Urothelium cell line (cell line): ENCODE measurements at places on chromosomes 13 and 19.

DNA sequence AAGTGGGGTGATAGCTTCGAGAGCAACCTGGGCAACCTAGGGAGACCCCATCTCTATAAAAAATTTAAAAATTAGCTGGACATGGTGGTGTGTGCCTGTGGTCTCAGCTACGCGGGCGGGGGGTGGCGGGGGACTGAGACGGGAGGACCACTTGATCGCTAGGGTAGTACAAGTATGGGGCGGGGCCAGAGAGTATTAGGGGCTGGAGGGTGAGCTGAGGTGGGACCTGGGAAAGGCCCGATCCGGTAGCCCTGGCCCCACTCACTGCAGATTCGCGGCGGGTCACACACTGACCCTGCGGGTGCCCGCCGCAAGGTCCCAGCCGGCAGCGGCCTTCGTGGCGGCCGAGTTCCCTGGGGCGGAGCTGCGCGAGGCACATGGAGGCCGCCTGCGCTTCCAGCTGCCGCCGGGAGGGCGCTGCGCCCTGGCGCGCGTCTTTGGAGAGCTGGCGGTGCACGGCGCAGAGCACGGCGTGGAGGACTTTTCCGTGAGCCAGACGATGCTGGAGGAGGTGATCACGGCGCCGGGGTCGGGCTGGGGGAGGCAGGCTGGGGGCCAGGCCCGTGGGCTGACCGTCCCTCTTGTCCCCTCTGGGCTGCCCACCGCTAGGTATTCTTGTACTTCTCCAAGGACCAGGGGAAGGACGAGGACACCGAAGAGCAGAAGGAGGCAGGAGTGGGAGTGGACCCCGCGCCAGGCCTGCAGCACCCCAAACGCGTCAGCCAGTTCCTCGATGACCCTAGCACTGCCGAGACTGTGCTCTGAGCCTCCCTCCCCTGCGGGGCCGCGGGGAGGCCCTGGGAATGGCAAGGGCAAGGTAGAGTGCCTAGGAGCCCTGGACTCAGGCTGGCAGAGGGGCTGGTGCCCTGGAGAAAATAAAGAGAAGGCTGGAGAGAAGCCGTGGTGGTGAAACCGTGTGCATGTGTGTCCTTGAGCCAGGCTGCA, 2.0 kb upstream of the ARHGAP45 start:
- no peak for DNase-seq

DNA sequence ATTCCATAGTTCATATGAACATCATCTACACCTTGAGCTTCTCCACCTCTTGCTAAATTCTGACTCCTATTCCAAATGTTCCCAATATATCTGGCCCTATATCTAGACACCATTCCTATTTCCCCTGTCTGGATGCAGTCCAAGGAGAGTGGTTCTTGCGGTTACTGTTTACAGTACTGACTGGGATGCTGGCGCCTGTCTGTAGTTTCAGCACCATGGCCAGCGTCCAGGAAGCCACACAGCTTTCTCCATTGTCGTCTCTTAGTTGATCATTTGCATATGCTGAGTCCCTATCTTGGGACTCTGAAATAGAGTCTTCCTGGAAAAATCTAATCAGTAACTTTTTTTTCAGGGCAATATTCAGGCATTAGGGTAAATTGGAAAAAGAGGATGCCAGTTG, 14.9 kb downstream of the LAIR2 start:
- peak; percentile 79 for DNase-seq

GRCh38 chr13:108595436-108596274, 33.8 kb upstream of the MYO16 start:
- DNase-seq = no peak

DNA sequence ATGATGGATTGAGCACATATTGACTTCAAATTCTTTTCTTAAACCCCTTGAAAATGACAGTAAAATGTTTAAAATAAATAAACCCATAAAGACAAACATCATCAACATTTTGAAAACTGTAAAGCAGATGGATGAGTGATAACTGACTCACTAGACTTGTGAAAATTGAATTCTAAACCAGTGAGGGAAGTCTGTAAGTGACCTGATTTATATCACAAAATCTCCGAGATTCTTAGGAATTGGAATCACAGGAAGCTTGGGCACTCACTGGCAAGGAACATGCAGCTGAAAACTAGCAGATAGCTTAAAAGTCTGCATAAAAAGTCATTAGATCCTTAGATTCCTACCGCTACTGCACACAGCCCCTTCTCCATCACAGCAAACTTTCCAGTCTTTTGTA, 51.3 kb upstream of the TSC22D1 start:
- no peak for DNase-seq

DNA sequence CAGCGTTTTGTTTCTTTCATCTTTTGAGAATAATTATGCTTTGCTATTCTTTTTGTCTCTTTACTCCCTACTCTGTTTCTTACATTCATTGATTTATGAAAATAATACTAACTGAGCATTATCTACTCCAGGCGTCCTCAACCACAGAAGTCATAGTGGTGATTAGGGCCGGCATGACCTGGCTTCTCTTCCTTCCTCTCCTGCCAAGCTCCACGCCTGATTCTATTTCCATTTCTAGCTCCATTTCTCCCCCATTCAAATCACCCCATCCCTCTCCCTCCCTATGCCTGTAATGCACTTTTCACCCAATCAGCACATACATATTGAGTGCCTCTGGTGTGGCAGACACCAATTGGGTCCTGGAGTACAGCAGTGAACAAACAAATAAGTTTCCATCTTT, 183.2 kb upstream of the GPR12 start:
- DNase-seq = no peak

DNA sequence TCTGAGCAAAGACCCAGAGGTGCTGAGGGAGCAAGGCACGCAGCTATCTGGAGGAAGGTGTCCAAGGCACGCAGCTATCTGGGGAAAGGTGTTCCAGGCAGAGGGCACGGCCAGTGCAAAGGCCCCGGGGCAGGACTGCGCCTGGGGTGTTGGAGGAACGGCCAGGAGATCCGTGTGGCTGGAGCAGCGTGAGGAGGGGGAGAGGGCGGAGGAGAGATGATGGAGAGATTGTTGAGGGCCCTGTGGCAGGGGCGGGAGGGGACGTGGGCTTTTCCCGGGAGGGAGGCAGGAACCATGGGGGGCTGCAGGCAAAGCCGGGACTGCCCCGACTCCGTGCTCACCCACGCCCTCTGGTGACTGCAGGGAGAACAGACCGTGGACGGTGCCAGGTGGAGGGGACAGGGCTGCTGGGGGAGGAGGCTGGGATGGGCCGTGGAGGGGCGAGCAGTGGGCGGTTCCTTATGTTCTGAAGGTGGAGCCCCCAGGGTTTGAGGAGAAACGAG, 13.3 kb upstream of the MISP start:
- DNase-seq = peak; percentile 51

DNA sequence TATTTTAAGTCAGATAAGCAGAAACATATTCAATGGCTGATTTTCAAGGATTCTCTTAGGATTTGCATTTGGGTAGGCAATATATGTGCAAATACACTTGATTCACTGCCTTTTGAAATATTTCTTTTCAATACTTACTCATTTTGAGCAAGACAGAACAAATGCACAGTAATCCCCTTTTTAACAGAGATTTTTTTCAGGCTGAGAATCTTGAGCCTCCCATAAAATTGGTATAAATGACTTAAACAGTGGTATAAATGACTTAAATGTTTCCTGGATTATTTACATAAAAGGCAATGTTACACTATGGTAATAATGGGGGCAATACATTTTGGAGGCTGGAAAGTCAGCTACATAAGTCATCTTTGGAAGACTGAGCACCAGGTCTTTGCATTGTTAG, 389.0 kb downstream of the OLFM4 start:
- no peak for DNase-seq

GRCh38 chr13:100502446-100502845, 86.1 kb downstream of the GGACT start:
- DNase-seq = no peak

- DNase-seq = no peak
Measured at GRCh38 chr13:40979232-40979631, 39.9 kb downstream of the ELF1 start.

GRCh38 chr13:19618977-19619376, 14.5 kb upstream of the MPHOSPH8 start:
- peak; percentile 40 for DNase-seq

GRCh38 chr13:59991395-59991794, 172.3 kb downstream of the DIAPH3 start:
- DNase-seq = no peak

DNA sequence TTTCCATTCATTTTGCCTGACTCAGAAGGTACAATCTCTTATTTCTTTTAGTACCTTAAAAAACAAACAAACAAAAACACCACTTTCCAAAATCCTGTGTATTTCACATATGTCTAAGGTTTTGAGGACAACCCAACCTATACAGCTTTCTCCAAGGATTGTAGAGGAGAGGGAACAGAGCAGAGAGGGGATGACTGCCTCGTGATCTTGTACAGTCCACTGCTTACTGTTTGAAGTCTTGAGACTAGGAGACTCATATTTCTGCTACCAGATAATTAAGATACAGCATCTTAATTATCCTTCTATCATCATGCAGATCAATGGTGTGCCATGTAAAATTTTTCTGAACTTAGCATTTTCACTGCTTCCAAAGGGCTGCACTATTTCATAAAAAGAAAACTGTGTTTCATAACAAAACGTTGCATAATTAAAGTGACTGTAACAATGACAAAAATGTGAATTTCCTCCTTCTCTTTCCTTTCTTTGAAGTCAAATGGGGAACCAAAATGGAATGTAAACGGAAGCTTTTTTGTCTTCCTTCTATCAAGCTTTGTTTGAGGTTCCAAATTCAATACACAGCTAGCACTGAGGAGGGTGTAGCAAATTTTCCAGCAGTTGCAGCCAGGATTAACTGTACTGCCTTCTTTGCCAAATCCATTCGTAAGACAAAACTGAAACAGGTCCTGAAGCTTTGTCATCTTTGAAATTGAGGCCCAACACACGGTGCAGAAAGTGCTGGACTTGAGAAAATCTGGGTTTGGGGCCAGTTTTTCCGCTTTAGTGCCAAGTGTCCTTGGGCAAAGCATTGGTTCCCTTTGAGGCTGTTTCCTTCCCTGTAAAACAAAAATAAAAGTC, 34.9 kb upstream of the RCBTB2 start:
- no peak for DNase-seq

DNA sequence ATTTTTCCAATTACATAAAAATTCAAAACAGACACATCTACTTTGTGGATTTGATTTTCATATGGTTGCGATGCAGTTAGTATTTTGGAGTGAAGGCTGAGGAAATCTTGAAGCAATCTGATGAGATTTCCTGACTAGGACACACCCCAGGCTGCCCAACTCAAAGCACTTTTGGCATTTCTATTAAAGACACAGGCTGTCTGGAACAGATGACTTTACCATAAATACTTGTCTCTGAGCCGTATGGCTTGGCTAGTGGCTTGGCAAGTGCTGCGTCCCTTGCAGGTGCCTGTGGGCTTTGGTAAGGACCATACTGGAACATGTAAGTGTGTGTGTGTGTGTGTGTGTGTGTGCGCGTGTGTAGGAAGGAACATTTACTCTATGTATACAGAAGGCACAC, 218.8 kb downstream of the FGF9 start:
- no peak for DNase-seq

- no peak for DNase-seq
Measured at GRCh38 chr19:52453324-52454094, at the start of gene ZNF578. TSS of gene ZNF578 (plus strand) at chr19:52453553. CDS start at chr19:52501846, 48,293 bp downstream.

DNA sequence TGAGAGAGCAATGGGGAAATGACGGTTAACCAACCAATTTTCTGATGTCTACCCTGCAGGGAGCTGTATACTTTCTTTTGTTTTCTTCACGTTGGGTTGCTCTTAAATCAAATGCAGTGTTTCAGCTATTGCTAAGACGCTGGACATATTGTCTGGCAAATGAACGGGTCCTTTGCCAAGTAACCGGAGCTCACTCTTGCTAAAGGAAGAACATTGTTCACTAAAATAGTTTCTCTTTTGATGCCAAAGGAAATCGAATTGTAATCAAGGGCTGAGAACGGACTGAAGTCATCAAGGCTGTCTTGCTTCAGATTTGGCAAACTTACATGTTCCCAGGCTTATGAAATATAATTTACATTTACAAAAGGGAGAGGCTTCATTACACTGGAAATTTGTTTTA, 142.3 kb upstream of the ARGLU1 start:
- no peak for DNase-seq
